Endothelial cell of coronary artery (primary cell): ENCODE measurements at places on chromosomes 3 and 15. TPM values are rescaled to one million over a fixed set of nuclear protein-coding genes. Genes with fewer than 3 reads are reported as not detected.

The HCLS1 gene
- total RNA-seq = 53.7 and 65.9 TPM in 2 replicates

The SLC12A1 gene
- not detected in 2 replicates for total RNA-seq

The ICE2 gene
- total RNA-seq = 25.7 and 29.6 TPM in 2 replicates

The LTK gene
- total RNA-seq = under 0.01 and 0.19 TPM in 2 replicates
